Fibroblast of skin of scalp (primary cell): ENCODE measurements at places on chromosomes 4 and X.

GRCh38 chr4:140213749-140214148 is 59.8 kb upstream of the MAML3 start:
- no peak for DNase-seq

DNA sequence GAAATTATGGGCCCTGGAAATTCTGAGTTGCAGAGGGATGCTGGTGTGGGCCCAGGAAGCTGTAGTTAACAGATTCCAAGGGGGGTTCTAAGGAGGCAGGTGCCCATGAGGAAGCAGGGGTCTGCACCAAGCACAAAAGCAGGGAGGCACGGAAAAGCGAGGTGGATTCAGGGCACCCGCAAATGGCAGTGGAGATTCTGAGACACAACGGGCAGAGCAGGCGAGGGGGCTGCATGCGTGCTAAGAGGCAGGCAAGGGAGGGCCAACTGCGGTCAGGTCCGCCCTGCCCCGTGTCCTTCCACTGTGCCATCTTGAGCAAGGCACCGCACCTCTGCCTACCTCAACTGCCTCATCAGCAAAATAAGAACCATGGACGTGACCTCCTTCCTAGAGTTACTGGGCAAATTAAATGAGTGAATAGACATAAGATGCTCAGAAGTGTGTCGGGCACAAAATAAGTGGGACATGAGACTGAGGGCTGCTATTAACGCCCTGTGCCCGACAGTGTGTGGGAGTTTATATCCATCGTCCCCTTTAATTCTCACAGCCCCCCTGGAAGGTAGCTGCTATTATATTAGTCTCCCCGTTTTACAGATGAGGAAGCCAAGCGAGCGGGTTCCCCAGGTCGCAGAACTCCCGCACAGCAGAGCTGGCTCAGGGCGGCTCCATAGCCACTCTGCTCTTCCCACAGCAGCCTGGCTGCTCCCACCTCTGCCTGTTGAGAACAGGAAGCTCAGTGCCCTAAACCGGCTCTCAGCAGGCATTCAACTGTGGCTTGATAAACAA is 67.6 kb downstream of the PPP2R2C start:
- DNase-seq, result no peak

- DNase-seq, result no peak
Observed at GRCh38 chr4:114811564-114812301, 213.1 kb downstream of the UGT8 start.

- peak; percentile 33 for DNase-seq
Observed at GRCh38 chrX:108299101-108299591, 139.1 kb downstream of the COL4A6 start.

DNA sequence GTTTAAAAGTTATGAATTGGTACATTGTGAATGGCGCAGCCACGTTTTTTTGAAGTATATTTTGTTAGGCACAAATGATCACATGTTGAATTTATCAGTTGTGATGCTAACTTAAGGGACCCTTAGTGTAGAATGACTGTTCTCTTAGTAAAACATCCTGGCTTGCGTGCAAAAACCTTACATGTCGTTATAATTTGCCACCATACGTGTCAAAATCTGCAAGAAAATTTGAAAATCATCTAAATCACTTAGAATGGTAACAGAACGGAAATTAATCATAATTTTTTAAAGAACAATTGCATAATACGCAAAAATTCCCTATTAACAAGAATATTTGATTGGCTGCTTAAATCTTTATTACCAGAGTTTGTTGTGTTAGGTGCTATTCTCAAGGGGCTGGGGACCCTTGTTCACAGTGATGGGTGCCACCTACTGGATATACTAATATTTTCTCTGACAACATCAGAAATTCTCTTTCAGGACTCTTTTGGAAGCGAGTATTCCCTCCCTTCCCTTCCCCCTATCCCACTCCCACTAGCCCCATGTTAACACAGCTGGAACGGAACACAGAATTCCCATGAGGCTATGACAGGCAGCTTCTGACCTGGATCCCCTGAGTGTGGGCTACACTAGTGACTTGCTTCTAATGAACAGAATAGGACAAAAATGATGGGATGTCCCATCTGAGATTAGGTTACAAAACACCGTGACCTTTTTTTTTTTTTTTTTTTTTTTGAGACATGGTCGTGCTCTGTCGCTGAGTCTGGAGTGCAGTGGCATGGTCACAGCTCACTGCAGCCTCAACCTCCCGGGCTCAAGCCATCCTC is 71.8 kb downstream of the SUPT20HL2 start:
- DNase-seq, result peak; percentile 41

GRCh38 chr4:152104356-152104755 is 343.5 kb upstream of the GATB start:
- DNase-seq, result no peak

GRCh38 chr4:52157641-52158316 is 106.7 kb downstream of the SPATA18 start:
- DNase-seq, result peak; percentile 22

DNA sequence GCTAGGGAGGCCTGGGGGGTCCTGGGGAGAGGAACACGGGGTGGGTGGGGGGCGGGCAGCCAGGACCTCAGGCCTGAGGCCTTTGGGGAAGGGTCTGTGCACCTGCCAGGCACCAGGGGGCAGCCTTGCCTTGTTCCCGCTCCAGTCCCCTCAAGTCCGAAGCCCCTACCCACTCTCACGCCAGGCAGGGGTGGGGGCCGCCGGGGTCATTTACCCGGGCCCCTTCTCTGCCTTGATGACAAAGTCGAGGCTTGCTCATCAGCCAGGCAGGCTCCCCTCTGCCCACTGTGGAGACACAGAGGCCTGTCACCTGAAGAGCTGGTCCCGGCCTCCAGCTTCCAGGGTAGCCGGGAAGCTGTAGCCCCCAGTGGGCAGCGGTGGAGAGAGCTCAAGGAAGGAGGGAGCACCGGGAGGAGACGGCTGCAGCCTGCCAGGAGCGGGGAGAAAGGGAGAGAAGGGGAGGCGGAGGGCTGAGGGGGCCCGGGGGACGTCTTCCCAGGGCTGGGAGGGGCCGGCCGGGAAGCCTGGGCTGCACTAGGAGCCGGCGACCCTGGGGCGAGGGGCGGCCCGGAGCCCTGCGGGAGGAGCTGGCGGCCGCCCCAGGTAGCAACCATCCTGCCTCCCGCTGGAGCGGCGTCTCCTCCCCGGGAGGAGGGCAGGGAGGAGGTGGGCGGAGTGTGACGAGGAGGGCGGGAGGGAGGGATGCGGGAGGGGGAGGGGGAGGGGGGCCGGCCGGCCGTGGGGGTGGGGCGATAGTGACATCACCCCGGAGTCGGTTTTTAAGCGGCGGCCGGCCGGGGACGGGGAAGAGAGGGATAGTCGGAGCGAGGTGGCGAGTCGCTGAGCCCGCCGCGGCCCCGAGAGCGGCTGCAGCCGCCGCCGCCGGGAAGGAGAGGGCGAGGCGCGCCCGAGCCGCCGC is at the start of gene SLC6A8:
Gene SLC6A8 (plus strand): TSS at position 806 of the 919 bp plus-strand sequence. CDS start 649 bp downstream, outside the sequence.
- peak; percentile 78 for DNase-seq

DNA sequence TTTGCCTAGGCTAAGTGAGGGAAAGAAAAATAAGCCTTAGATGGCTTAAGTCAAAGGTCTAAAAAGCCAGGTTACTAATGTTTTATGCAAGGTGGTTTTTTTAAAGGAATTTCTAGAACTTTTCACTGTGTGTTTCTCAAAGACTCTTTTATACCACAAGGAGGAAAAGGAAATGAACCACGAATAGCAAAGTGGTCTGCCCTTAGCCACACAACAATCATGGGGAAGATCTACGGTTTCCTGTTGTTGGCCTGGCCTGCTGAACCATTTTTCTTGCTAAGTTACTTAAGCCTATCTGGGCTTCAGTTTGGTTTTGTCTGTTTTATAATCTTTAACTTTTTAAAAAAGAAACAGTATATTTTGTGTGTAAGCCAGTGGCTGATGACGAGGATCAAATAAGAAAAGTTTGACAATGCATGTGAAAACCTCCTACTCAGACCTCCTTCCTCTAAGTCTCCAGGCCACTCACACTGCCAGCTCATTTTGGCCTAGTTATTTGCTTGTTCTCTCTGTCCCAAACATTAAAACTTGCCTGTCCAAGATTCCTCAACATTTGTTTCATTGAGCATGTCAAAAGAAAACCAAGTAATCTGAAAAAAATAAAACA is 56.7 kb upstream of the COL25A1 start:
- no peak for DNase-seq

GRCh38 chr4:37909332-37910090 is 18.6 kb downstream of the TBC1D1 start:
- DNase-seq, result no peak

DNA sequence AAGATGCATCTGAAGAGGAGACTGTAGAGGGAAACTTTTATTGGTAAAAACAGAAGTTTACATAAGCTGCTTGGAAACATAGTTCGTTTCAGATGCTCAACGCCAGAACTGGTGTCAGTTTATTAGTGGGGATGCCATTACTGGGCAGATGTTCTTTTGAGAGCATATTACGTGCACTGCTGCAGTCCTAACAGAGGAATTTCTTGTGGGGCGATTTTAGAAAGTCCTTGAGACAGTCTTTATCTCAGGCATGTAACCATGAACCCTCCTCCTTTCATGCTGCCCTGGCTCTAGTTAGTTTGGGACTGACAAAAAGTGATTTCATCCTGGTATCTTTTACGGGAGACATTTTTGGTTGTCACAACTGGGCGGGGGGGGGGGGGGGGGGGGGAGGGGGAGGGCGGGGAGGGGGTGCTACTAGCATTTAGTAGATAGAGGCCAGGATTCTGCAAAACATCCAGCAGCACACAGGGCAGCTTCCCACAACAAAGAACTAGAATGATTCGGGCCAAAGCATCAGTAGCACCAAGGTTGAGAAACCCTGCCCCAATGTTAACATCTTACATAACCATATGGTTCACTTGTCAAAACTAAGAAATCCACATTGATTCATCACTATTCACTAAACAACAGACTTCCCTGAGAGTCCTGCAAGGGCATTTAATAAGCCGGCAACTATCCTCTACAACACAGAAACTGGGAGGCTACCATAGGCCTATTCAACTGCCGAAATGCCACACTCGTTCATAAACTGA is 118.6 kb upstream of the FTHL17 start:
- DNase-seq, result no peak

- peak; percentile 32 for DNase-seq
Observed at GRCh38 chrX:119201570-119201969, 34.5 kb upstream of the PGRMC1 start.

- DNase-seq, result peak; percentile 20
Observed at GRCh38 chrX:68177542-68177941, 255.8 kb downstream of the OPHN1 start.

DNA sequence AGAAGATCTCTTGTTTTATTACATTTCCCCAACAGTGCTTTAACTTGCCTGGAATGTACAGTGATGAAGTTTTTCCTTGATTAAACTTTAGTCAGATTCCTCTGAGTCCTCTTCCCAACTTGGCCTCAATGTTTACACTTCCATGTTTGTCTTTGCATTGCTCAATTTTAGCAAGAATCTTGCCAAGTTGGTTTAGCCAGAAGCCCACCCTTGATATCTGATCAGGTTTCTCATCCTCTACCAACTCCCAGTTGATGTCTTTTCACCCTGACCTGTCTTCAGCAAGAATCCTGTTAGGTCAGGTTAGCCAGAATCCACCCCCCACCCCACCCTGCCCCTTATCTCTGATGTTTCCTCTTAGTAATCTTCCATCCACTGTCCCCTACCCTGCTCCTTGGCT is 120.9 kb downstream of the MBNL3 start:
- no peak for DNase-seq

DNA sequence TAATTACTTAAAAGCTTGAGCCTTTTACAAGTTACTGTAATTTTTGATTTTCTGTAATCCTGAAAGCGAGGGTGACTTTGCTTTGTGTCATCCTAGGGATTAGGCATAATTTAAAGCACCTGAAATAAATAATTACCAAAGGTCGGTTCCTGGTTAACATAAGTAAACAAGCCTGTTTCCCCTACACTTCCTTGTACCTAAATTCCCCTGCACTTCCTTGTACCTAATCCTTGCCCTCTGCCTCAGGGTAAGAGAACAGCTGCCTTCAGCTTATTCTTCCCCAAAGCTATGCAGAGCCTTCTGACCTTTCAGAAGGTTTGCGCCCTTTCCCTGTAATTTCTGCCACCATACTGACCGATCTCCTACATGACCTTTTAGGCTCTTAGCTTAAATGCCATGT is 166.1 kb upstream of the PDE5A start:
- DNase-seq, result no peak

DNA sequence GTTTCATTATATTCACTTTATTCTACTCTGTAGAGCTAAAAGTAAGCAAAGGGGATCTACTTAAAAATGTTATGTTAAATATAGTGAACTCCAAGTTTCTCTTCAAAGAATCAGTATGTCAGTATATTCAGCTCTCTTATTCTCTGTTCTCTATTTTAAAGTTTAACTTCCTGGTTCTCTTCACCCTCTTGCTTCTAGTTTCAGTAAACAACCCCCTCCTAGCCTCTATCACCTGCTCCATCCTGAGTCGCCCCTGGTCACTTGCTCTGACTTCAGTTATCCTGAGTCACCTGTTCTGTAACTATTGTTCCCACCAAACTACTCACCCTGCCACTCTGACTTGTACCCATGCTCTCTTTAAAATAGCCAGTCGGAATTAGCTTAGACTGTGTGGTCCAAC is 180.9 kb upstream of the AADAT start:
- no peak for DNase-seq

- no peak for DNase-seq
Observed at GRCh38 chrX:40872351-40872750, 137.0 kb upstream of the MED14 start.

- no peak for DNase-seq
Observed at GRCh38 chr4:25810461-25811373, 52.1 kb downstream of the SEL1L3 start.

- peak; percentile 30 for DNase-seq
Observed at GRCh38 chr4:149785696-149786431, 29.8 kb downstream of the IQCM start.

- no peak for DNase-seq
Observed at GRCh38 chrX:66150163-66150562, 13.9 kb upstream of the HEPH start.

GRCh38 chr4:7124689-7125442 is 57.0 kb upstream of the GRPEL1 start:
- DNase-seq, result peak; percentile 66

DNA sequence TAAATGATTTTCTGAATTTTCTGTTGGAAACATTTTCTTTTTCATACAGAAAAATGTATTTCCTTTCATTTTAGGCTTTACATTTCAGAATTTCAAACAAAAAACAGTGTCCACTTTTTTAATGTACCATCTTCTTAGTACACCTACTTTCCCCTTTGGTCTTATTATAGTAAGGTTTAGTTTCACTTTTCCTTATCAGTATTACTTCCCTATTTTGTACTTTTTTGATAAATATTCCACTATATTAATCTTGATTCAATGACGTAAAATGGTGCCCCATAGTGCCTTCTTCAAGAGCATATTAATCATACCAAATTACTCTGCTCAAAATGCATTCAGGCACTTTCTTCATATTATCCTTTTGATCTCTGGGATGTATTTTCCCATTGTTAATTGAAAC is 52.5 kb downstream of the BANK1 start:
- DNase-seq, result no peak

GRCh38 chr4:129603241-129603931 is 507.4 kb downstream of the C4orf33 start:
- DNase-seq, result no peak
